ENCODE measurements at places on chromosomes 4 and X.

DNA sequence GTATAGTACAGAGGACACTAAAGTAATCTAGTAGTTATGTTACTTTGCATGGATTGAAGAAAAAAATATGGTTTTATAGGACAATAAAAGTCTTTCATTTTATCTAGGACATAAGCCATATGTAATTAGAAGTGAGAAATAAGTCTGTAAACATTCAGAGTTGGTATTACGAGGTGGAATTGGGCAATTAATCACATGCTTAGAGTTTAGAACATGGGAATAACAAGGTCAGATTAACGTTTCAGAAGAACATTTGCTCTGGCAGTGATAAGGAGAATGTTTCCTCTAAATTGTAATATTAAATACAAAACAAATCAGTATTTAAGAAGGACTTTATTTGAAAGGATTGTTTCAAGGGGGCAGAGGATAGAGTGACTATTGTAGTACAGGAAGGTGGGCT lies 15.6 kb upstream of the SULT1E1 start:
- no peak for DNase-seq

GRCh38 chr4:133839326-133839725 lies 362.3 kb downstream of the PABPC4L start:
- DNase-seq: no peak

DNA sequence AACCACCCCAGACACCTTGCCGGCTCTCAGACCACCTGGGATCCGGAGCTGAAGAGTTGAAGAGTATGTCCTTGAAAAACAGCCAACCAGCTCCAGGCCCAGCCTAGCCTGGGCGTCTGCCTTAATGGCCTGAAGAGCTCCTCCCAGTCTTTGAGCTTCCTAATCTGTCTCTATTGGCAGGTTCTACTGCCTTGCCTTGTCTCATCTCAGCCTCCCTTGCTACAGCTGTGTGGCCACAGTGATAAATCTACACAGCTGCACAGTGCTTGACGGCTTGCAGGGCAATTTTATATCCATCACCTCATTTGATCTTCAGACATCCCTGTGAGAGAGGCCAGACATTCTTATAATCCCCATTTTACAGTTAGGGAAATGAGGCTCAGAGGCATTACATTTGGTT lies 19.9 kb downstream of the AWAT2 start:
- DNase-seq: no peak

DNA sequence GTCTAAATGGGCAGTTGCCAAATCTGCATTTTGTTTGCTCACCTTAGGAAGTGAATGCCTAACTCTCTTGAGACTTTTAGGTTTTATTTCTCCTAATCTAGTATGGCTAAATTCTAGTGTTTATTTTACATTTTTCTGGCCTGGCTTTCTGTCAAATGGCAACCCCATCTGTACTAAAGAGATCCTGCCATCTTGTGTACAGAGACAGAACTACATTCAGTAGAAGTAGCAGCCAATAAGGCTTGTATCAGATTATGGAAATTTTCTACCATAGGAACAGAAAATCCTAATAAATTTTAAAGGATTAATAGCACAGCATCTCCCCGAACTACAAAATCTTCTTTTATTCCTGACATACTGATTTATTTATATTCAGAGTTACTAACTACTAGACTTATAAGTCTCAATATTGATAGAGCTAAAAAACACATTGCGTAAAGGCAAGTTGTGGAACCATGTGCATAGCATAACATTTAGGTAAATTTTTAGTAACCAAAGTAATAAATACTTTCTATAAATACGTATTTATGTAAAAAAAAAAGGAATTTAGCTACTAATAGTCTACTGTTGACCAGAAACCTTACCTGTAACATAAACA lies 45.5 kb downstream of the TMEM144 start:
- peak; percentile 16 for DNase-seq

- DNase-seq: peak; percentile 49
These were observed 48.2 kb upstream of the H2AZ1 start for GRCh38 chr4:99998062-99998867.

GRCh38 chr4:125719987-125720386 lies 405.2 kb downstream of the FAT4 start:
- peak; percentile 59 for DNase-seq

GRCh38 chr4:22099896-22100295 lies 151.3 kb upstream of the KCNIP4 start:
- peak; percentile 27 for DNase-seq

DNA sequence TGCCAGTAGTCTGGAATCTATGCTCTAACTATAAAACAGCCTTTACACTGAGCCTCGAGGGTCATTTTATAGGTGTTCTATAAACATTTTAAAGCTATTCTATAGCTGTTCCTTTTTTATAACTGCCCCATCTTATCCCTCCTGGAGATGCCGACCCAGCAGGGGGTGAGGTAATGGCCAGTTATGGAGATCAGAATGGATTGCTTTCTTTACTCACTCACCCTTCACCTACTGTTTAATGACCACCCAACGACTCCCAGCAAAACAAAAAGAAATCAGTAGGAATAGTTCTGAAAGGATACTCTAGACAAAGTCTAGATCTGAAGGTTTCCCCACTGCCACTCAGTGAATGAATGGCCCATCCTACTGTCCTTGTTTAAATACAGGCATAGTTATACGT lies 1113.1 kb downstream of the FAT4 start:
- DNase-seq: no peak

DNA sequence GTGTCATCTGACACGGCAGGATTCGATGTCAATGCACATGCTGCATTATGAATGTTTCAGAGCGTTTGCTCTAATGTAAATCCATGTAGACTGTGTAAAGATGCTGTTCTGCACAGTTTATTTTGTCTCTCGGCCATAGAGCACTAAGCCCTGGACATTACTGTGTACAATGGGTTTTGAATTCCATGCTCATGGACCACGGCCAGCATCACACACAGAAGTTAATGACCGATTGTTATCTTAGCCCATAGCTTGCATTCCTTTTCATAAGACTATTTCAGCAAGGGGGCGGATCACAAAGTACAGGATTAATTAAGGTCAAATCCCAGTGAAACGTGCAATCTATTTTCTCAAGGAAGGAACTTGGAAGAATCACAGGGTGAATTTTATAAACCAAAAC lies 286.1 kb upstream of the TENM3 start:
- DNase-seq: peak; percentile 93

GRCh38 chrX:154074199-154074598 lies 23.3 kb downstream of the MECP2 start:
- peak; percentile 47 for DNase-seq

GRCh38 chr4:166481739-166482138 lies 608.7 kb downstream of the TLL1 start:
- DNase-seq: no peak

- no peak for DNase-seq
These were observed 80.4 kb downstream of the PDLIM5 start for GRCh38 chr4:94531991-94532789.

DNA sequence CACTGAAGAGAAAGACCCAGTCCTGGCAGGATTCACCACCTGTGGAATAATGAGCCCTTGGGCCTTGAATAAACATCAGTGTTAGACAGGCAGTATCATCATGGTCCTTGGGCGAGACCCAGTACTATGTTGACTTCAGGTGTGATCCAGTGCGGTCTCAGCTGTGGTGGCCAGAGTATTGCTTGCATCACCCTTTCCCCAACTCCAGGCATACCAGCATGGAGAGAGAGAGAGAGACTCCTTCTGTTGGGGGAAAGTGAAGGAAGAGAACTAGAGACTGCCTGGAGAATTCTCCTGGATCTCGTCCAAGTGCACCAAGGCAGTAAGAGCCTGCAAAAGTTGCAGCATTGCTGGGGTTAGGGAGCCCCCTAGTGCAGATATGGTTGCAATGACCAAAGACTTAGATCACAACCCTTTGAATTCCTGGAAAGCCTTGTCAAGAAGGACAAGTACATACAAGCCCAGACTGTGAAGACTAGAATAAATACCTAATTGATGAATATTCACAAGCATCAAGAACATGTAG lies 61.1 kb upstream of the VAMP7 start:
- DNase-seq: peak; percentile 47
